ENCODE measurements at places on chromosomes 4 and X.

DNA sequence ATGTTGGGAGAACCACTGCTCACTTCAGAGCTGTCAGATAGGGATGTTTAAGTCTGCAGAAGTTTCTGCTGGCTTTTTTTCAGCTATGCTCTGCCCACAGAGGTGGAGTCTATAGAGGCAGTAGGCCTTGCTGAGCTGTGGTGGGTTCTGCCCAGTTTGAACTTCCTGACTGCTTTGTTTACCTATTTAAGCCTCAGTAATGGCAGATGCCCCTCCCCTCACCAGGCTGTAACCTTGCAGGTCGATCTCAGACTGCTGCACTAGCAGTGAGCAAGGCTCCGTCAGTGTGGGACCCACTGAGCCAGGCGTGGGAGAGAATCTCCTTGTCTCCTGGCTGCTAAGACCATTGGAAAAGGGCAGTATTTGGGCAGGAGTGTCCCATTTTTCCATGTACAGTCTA is 36.8 kb downstream of the AFM start:
- DNase-seq: no peak

DNA sequence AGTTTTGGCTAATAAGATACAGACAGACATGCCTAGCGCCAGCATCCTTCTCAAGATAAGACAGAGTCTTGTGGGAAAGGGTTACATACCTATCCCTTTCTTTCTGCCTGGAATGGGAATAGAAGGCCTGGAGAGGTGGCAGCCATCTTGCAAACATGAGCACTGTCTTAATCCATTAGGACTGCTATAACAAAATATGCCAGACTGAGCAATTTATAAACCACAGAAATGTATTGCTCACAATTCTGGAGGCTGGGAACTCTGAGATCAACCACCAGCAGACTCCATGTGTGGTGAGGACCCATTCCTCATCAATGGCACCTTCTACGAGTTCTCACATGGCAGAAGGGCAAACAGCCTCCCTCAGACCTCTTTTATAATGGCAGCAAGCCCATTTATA is 26.5 kb upstream of the NEIL3 start:
- DNase-seq: no peak

DNA sequence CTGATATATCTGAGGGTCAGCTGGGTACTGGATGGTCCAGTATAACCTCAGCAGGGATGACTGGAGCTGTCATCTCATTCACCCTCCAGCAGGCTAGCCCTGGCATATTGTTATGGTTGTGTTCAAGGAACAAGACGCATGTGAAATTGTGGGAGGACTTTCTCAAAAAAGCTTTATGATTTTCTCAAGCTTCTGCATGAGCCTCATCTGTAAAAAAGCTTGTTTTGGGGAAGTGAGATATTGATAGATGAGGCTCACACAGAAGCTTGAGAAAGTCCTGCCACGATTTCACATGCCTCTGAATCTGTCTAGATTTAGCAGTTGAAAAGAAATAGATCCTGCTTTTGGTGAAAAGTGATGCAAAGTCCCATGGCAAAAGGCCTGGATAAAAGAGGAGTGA is 93.4 kb downstream of the SPCS3 start:
- no peak for DNase-seq

GRCh38 chr4:153222707-153223426 is 18.6 kb downstream of the TRIM2 start:
- DNase-seq: no peak

GRCh38 chrX:48813644-48814043 is 11.8 kb downstream of the HDAC6 start:
- no peak for DNase-seq

DNA sequence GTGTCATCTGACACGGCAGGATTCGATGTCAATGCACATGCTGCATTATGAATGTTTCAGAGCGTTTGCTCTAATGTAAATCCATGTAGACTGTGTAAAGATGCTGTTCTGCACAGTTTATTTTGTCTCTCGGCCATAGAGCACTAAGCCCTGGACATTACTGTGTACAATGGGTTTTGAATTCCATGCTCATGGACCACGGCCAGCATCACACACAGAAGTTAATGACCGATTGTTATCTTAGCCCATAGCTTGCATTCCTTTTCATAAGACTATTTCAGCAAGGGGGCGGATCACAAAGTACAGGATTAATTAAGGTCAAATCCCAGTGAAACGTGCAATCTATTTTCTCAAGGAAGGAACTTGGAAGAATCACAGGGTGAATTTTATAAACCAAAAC is 286.1 kb upstream of the TENM3 start:
- DNase-seq: no peak

- no peak for DNase-seq
Measured at GRCh38 chr4:636628-637159, 11.3 kb downstream of the PDE6B start.

GRCh38 chr4:11470438-11471045 is 41.8 kb upstream of the HS3ST1 start:
- no peak for DNase-seq

DNA sequence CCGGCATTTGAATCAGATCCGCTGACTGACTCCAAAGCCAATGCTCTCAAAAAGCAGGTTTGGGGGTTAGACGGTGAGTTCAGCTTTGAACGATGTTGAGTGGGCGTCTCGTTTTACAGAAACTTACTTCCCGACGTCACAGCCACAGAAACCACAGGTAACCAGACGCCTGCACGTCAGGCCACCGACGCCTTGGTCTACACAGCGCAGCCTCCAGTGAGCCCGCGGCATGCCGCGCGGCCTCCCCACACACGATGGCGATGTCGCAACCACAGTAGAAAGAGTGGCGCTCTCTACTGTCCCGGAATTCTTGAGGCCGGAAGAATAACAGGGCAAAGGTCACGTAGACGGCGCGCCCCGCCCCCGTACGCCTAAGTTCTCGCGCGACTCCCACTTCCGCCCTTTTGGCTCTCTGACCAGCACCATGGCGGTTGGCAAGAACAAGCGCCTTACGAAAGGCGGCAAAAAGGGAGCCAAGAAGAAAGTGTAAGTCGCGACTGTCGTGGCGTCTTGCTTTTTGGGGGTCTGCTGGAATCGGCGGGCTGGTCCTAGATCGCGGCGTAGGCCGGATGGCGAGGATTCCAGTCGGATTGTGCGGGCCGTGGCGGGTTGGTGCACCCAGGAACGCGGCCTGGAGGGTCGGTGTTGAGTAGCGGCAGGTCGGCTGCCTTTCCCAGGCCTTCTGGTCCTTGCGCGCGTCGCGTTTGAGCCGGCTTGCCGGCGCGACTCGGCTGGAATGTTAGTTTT is at the start of gene RPS3A:
Gene RPS3A (plus strand): TSS at position 400 of the 747 bp plus-strand sequence. CDS start 25 bp downstream, at position 425.
- peak; percentile 98 for DNase-seq

GRCh38 chrX:119488749-119489148 is 20.5 kb downstream of the SLC25A5 start:
- DNase-seq: no peak

GRCh38 chr4:151865744-151866591 is 105.2 kb upstream of the GATB start:
- no peak for DNase-seq

DNA sequence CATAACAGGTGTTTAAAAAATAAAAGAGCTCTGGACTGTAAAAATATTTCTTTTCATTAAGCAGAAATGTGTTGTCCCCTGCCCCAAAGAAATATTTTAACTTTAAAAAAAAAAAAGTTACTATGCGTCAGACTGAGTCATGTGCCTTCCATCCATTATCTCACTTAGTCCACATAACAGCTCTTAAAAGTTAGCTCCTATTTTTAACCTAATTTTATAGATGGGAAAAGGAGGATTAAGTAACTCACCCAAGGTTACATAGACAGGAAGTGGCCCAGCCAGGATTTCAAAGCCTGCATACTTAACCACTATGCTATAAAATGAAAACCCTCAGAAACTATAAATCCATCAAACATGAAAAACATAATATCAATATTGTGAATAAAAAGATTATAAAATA is 97.7 kb downstream of the MANBA start:
- DNase-seq: no peak

- DNase-seq: no peak
Measured at GRCh38 chrX:42839632-42840031, 61.7 kb upstream of the PPP1R2C start.

- DNase-seq: no peak
Measured at GRCh38 chr4:98470831-98471230, 187.6 kb downstream of the TSPAN5 start.

GRCh38 chr4:188986271-188986689 is 847.0 kb downstream of the TRIML1 start:
- DNase-seq: no peak

DNA sequence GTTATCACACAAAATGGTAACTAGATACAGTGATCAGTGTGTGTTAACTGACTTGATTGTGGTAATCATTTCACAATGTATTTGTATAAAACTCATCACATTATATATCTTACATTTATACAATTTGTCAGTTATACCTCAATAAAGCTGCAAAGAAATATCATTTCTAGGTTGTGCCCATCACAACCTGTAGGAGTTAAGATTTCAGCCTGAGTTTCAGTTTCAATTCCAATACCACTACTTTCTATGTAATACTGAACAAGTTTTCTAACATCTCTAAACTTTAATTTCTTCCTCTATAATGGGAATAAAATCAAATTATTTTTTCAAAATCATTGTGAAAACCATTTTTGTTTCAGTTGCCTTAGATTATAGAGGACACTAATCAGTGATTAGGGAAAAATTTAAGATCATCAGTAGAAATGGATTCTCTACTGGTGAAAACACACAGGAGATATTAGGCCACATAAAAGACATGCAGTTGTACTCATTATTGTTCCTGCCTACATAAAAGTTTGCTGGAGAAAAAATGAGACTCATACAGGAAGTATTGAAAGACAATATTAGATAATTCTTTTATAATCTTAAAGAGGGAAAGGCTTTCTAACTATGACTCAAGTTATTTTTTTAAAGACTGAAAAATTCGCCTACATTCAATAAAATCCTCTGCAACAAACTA is 18.4 kb upstream of the TBC1D1 start:
- no peak for DNase-seq

- DNase-seq: no peak
Measured at GRCh38 chrX:150577174-150577573, 8.8 kb downstream of the MTM1 start.

DNA sequence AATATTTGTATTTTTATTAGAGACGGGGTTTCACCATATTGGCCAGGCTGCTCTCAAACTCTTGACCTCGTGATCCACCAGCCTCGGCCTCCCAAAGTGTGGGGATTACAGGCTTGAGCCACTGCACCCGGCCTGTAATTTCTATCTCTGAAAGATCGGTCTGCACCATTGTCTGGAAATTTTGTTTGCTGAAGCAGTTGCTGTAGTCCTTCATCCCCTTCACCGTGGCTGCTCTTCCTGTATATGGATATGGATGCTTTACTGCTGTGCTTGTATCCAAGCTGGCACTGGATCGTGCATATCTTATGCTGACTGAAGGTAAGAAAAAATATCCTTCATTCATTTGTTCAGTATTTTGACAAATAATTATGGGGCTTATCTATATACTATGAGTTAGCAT is 338.4 kb upstream of the GNPDA2 start:
- no peak for DNase-seq

DNA sequence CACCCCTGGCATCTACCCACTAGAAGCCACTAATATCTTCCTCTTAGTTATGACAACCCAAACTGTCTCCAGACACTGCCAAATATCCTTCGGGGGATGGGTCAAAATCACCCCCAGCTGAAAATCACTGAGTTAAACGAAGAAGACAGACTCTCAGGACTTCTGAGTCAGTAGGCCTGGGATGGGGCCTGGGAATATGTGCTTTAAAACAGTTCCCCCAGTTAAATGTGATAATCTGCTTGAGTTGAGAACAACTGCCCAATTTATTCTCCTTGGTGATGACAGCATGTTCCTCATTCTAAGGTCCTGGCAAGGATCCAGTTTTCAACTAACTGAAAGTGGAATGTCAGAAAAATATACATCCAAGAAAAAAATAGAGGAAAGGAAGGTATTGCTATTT is 52.4 kb downstream of the CBLL2 start:
- DNase-seq: no peak

GRCh38 chrX:77412631-77413030 is 34.6 kb upstream of the FGF16 start:
- DNase-seq: no peak

DNA sequence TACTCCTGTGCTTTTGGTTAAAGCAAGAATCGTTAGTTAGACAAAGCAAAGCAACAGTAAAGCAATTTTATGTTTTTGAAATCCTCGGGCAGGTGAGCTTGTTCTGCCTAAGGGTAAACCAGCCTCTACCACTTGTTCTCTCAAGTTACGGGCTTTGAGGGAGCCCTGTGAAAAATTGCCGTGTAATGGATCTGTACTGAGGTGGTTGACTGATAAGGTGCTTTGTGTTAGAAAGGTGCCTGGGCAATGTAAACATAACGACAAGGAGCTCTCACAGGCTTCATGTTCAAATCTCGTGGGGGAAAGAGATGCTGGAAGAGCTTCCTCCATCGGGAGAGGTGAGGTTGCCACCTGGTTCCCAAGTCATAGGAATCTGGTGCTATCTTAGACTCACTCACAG is 111.8 kb downstream of the TRAPPC11 start:
- DNase-seq: no peak

DNA sequence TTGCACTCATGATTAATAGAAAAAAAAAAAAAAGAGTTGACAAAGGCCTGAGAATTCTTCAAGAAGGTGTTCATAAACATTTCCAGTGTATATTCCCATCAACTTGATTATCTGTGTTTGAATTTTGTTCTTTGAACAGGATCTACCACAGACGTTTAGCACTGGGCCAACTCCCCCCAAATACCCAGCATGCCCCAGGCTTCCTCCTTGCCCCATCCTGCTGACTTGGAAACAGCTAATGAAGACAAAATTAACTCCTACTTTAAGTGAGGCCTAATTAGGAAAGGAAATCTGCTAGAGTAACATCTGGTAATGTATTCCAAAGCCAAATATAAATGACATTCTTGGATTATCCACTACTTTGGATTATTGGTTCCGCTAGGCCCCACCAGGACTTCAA is 52.5 kb downstream of the PPARGC1A start:
- DNase-seq: no peak

GRCh38 chrX:25009407-25009806 is 6.4 kb downstream of the ARX start:
- no peak for DNase-seq

- DNase-seq: no peak
Measured at GRCh38 chr4:118931786-118932185, 43.1 kb downstream of the SYNPO2 start.

GRCh38 chrX:120672841-120673530 is 43.1 kb upstream of the C1GALT1C1 start:
- DNase-seq: no peak

- DNase-seq: peak; percentile 64
Measured at GRCh38 chrX:18674788-18675735, 3.2 kb upstream of the RS1 start.

DNA sequence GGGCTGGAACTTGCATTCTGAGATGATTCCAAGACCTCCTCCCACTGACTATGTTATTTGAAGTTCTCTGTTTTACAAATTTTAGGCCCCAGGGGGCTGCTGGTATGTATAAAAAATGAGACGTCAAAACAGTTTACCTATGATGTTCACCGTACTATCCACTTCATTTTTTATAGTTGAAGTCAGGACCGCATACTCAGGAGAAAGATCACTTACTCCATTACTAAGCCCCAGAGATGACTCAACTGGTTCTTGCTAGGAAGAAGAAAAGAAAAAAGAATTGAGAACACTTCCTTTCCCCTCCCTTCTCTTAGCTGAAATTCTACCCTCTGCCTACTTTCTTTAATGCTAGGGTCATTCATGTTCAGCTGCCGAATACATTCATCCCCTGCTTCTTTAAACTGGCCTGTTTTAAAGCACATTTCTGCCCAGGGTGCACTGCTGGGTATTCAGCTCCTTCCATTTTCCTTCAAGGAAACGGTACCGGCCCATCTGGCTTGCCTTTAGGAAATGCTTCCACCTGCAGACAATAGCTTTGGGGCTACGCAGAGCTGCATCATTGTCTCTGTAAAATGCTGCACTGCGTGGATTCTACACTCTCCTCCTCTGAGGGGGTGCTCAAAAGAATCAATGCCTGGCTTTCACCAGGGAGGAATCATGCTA is 66.2 kb downstream of the IRF2 start:
- no peak for DNase-seq

Data from stimulated activated CD4-positive, alpha-beta T cell treated with anti-CD3 and anti-CD28 coated beads, TNF-alpha, amount 100 ng/mL, for 1 hour (primary cell).